ENCODE measurements at places on chromosomes 4 and X.
A peak's percentile ranks its signal among the peaks of the same experiment; 100 is the strongest.

DNA sequence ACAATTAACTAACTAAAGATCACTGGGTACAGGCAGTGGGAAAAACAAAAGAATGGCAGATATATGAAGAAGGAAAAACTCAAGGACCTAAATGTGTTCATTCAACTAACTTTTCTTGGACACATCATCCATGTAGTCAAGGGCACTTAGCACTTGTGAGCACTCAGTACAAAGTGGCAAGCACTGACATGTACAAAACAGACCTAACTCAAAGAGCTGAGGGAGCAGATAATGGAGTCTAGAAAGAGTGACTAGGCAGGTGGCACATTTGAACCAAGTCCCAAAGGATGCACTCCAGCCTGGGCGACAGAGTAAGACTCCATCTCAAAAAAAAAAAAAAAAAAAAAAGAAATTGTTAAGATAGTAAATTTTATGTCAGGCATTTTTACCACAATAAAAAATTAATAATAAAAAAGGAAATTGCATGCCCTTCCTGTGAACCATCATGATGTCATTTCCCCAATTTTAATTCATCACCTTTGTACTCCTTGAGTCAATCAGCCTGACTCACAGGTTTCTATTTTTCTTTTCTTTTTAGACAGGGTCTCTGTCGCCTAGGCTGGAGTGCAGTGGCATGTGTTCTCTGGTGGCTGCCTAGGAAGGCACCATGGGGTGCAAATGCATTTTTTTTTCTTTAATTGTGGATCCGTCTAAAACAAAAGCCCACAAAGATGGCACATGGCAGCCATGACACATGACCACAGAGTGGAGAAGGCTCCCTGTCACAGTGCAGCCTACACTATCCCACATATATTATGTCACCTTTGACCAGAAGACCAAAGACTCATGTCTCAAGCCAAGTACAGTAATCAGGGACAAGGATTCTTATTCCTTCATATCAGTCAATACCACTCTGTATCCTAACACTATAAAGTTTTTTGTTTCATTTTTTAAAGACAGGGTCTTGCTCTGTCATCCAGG lies 91.9 kb downstream of the CHST7 start:
- DNase-seq, result no peak

DNA sequence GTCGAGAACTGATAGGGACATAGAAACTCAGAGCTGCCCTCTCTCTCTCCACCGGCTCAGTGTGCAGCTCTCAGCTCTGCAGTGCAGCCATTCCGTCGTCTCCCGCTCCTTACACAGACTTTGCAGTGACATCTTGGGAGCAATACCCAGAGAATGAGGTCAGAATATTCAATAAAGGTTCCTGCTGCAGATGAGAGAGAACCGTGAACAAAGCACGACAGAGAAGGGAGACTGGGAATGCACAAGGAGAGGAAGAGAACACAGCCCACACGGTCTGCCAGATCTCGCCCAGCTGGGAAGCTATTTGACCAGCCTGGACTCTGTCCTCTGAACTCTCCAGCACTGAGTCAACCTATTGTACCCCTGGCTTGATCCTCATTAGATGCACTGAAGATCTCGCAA lies 118.0 kb upstream of the PPARGC1A start:
- no peak for DNase-seq

GRCh38 chr4:101678180-101678579 lies 112.3 kb upstream of the BANK1 start:
- no peak for DNase-seq

DNA sequence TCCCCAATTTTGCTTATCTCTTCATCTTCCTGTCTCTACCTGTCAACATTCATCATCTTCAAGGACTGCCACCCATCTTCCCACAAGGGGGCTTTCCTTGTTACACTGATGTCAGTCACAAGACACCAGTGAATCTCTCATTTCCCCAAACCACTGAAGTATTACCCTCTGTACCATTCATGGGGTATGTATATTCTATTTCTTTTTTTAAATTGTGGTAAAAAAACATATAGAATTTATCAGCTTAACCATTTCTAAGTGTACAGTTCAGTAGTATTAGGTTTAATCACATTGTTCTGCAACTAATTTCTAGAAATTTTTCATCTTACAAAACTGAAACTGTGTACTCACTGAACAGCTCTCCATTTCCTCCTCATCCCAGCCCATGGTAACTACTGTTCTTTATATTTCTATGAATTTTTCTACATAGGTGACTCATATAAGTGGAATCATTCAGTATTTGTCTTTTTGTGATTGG lies 98.6 kb downstream of the LARP7 start:
- DNase-seq, result no peak

- peak; percentile 62 for DNase-seq
These were observed 37.4 kb upstream of the SMIM10L2A start for GRCh38 chrX:135384161-135384836.

DNA sequence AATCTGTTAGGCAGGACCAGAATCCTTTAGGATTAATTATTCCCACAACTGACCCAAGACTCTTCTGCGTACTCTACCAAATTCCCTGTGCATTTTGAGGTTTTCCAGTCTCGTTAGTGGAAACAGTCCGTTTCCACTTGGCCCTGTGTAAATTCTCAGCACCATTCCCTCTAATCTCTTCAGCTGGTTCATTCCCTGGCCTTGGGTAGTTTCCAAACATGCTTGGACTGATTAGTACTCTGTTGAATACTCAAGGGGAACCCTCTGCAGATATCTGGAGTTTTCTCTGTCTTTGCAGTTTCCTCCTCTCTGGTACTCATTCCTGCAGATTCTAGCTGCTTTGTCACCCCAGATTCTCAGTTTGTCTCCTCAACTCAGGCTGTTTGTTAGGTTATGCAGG lies 80.4 kb downstream of the ZFX start:
- no peak for DNase-seq

DNA sequence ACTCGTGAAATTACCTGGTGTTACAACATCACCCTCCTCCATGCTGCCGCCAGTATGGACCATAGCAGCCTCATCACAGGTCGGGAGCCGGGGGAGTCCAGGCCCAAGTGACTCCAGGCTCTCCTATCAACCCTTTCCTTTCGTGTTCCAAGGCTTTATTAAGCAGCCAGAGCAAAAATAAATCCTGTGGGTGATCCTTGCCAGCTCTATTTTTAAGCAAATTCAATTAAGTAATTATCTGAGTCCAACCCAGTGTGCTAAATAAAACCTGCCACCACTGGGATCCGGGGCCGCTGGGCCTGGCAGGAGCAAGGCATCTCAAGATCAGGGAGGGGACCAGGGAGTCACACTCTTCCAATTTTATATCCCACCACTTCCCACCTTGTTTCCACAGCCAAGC lies 80.7 kb upstream of the PRPS1 start:
- DNase-seq, result no peak

DNA sequence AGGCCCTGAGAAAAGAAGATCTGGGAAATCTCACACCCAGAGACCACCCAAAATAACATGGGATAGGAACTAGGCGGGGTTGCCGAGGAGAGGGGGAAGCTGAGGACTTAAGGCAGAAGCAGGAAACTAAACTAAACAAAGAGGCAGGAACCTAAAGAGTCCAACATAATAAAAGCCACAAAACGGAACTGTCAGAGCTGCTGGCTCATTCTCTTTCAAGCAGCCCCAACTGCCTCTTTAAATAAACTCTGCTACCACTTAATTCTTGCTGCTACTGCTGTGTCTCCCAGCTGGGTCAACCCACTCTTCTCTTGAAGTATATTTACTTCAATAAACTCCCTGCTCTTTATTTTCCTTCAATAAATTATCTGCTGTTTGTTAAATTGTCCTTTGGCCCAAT lies 44.5 kb downstream of the MAGEB16 start:
- no peak for DNase-seq

GRCh38 chr4:108637856-108638255 lies 12.5 kb upstream of the OSTC start:
- DNase-seq, result no peak

DNA sequence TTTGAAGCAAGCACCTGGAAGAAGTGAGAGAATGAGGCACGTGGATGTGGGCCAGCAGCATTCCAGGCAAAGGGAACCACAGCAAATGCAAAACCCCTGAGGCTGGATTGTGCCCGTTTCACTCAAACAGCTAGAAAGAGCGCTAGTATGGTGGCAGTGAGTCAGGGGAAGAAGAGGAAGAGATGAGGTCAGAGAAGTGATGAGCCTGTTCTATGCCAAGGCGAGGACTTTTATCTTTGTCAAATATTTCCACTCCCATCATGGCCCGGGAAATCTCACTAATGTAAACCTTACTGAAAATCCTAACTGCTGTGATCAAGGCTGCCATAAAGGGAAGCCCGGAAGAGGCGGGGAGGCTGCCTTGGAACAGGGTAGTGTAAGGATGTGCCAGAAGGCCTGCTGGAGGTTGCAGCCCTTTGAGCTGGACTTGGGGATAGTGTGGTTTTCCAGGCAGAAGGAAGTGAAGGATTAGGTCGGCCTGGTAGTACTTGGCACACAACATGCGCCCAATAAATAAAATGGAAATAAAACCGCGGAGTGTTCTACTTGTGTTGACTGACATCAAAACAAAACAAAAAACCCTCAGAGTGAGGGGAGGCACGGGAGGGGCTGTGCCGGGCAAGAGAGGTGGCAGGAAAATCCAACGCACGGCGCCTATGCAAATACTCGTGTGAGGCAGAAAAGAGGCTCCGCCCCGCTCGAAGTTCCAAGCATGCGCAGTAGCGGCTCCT lies 1.2 kb upstream of the CDK16 start:
- no peak for DNase-seq

GRCh38 chrX:132648895-132649294 lies 160.1 kb upstream of the MBNL3 start:
- no peak for DNase-seq

- no peak for DNase-seq
These were observed 17.7 kb downstream of the FOXR2 start for GRCh38 chrX:55640854-55641253.

GRCh38 chrX:14598330-14598729 lies 69.0 kb downstream of the GLRA2 start:
- no peak for DNase-seq

DNA sequence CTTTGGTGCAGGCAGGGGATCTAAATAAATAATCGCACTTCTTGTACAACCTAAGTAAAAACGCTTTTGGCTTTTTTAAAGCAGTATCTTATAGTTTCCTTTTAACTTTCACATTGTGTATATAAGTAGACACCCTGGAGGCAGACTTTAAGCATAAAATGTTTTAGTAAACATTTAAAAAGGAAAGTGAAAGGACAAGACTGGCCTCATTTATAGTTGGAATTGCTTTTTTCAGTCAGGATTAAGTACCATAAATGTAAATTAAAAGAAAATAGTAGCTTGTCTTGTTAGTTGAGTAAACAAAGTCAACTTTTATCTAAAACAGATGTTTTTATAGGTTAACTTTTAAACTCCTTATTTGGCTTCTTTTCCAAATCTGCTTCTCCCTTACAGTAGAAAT lies 39.7 kb downstream of the PTPN13 start:
- DNase-seq, result no peak

DNA sequence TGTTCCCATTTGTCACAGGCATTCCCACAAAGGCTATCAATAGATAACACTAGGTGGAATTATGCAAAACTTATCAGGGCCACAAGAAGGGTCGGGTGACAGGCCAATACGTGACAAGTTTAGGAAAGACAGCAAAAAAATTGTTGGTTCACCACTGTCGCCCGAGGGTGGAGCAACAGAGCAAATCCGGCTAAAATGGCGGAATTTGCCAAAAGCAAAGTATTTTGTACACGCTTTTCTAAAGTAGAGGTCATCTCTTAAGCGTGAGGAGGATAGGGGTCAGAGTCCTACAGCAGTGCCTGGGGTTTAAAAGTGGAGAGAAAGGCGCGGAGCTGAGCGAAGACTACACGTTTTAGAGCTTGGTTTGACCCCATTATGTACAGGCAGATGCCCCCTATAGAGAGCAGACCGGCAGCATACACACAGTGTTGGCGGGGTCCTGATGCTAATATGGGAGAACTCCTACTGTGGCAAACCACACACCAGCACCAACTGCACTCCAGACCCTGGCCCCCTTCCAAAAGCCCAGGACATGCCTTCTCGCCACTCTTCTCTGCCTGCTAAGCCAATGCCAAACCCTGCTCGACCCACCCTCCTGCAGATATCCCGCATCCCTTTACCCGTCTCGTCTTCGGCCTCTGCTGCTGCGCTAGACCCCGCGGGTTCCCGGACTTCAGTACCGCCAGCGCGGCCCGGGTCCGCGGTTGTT lies 733 bp downstream of the CCNA2 start:
- peak; percentile 72 for DNase-seq

- DNase-seq, result no peak
These were observed 81.7 kb downstream of the HS6ST2 start for GRCh38 chrX:132876523-132877338.

DNA sequence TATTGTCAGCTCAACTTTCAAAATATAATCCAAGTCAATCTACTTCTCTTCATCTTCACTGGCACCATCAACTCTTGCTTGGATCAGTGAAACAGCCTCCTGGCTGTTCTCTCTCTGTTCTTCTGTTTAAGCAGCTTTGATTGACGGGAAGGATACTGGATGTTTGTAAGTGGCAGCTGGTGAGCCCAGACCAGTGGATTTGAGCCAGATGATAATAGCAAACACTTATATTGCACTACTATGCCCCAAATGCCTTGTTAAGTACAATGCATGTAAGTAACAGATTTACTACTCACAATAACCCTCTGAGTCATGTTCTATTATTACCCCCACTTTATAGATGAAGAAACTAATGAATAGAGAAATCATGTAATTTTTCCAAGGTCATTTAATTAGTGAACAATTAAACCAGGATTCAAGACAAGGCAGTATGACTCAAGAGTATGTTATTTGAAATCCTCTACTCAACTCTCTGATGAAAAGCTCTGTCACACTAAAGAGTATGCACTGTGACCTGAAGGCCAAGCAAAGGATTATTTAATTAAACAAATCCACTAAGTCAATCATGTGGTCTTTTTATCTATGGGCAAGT lies 44.8 kb downstream of the SPANXN3 start:
- DNase-seq, result no peak

DNA sequence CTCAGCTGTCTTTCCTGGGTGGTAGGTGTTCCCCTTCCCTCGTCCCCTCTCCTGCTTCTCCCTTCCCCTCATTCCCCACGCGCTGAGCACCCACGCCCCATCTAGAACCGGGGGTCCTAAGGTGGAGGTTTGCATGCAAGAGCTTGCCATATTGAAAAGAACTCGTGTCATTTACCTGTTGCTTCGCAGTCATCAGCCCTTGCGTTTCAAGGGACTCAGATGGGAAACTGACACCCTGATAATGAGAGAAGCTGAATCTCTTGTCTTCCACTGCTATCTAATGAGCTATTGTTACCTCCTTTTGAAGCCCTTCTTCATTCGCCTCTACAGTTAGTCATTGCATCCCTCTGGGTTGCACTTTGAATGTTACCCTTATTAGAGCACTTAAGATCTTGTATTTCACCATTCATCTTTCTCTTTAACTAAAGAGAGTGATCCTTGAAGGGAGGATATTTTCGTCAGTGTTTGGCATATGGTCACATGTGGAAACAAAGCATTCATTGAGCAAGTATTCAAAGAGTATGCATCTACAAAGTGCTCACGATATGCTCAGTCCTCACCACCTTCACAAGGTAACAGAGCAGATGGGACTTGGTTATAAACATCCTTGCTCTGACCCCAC lies 25.7 kb downstream of the ARL9 start:
- no peak for DNase-seq

- DNase-seq, result no peak
These were observed 321.3 kb downstream of the RAB28 start for GRCh38 chr4:13162886-13163285.

- no peak for DNase-seq
These were observed 107.5 kb upstream of the STIM2 start for GRCh38 chr4:26753187-26753586.

- DNase-seq, result no peak
These were observed 961.7 kb downstream of the RPA4 start for GRCh38 chrX:97845451-97845850.

Measured in activated naive CD4-positive, alpha-beta T cell treated with anti-CD3 and anti-CD28 coated beads, Interleukin-2, amount 10 ng/mL, durations not matched to agents 7 days and 5 days (primary cell).